ENCODE measurements at places on chromosomes 1 and 21. TPM values are rescaled to one million over a fixed set of nuclear protein-coding genes. Genes with fewer than 3 reads are reported as not detected.

Gene SPATA46
- total RNA-seq = not detected

GRCh38 chr1:183089025-183089639 is 65.9 kb downstream of the LAMC1 start:
- H3K4me1 ChIP-seq = peaks cover 54% of the 10 kb centered on the region
- H3K4me3 ChIP-seq = no peak overlapping the region
- H3K36me3 ChIP-seq = no peaks in the 10 kb centered on the region
- peak; percentile 67 for DNase-seq

DNA sequence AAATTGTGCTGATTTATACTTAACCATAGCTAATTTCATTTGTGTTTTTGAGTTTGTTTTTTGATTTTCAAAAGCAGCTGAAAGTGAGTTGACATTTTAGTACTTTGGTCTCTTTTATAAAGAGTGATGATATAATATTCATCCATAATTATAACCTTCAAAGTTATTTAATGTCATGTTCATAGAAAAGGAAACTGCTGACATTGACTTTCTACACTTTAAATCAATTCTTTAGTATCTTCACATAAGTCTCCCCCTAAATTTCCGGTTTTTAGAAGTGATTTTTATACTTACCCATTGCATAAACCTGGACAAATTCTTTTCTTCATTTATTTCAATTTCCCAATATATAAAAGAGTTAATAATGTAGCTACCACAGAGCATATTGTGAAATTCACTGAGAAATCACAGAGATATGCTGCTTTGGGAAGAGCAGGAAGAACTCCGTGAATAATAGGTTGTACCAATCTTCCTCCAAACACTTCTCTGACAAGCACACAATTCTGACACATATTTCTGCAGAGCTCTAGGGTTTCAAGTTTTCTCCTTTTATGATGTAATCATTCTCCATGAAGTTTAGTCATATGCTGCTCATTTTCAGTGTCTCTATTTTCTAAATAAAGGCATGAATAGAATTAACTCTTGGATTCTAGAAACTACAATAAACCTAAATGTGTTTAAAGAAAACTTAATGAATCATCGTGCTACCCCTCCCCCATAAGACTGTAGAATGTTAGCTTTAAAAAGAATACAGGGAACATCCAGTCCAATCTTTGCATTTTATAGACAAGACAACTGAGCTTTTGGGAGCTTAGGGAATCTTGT is 25.6 kb upstream of the CDC42BPA start:
- no peaks in the 10 kb centered on the region for H3K4me1 ChIP-seq
- DNase-seq = no peak
- H3K36me3 ChIP-seq = no peaks in the 10 kb centered on the region
- no peak overlapping the region for H3K27ac ChIP-seq

DNA sequence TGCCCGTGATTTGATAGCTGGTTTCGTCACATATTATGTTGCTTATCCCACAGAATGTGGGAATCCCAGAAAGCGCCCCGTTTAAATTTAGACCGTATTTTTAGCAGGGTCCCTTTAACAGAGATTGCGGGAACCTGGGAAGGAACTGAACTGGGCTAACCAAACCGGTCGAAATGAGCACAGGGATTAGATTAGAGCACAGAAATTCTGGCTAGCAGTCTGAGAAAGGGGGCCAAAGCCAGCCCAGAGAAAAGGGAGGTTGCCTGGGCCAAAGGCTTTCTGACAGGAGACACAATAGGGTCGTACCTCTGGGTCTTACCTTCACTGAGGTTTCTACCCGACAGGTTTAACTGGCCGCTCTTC is 327 bp downstream of the LRRC40 start:
- H3K27me3 ChIP-seq = no peaks in the 10 kb centered on the region
- DNase-seq = no peak
- H3K4me1 ChIP-seq = peaks cover 7% of the 10 kb centered on the region
- peak overlapping the region; percentile 76 for H3K4me3 ChIP-seq
- peak overlapping the region; percentile 92 for H3K27ac ChIP-seq
- peaks cover 5% of the 10 kb centered on the region for H3K36me3 ChIP-seq

GRCh38 chr21:31347435-31348032 is 3.5 kb upstream of the TIAM1 start:
- no peak overlapping the region for H3K27ac ChIP-seq
- H3K4me1 ChIP-seq = no peaks in the 10 kb centered on the region
- DNase-seq = no peak
- H3K27me3 ChIP-seq = no peaks in the 10 kb centered on the region
- no peak overlapping the region for H3K4me3 ChIP-seq

GRCh38 chr1:52060822-52061221 is 4.7 kb downstream of the BTF3L4 start:
- peaks cover 35% of the 10 kb centered on the region for H3K36me3 ChIP-seq
- no peak overlapping the region for H3K4me3 ChIP-seq
- H3K4me1 ChIP-seq = peaks cover 17% of the 10 kb centered on the region
- H3K27me3 ChIP-seq = no peaks in the 10 kb centered on the region
- no peak for DNase-seq

GRCh38 chr1:38197312-38198061 is 150.9 kb upstream of the POU3F1 start:
- H3K4me1 ChIP-seq = no peaks in the 10 kb centered on the region
- no peak overlapping the region for H3K27ac ChIP-seq
- peak; percentile 61 for DNase-seq
- no peaks in the 10 kb centered on the region for H3K36me3 ChIP-seq

GRCh38 chr21:39169906-39170305 is 13.3 kb downstream of the PSMG1 start:
- H3K36me3 ChIP-seq = peaks cover 16% of the 10 kb centered on the region
- no peak overlapping the region for H3K27ac ChIP-seq
- H3K4me3 ChIP-seq = no peak overlapping the region
- no peaks in the 10 kb centered on the region for H3K4me1 ChIP-seq
- no peaks in the 10 kb centered on the region for H3K27me3 ChIP-seq
- DNase-seq = no peak

DNA sequence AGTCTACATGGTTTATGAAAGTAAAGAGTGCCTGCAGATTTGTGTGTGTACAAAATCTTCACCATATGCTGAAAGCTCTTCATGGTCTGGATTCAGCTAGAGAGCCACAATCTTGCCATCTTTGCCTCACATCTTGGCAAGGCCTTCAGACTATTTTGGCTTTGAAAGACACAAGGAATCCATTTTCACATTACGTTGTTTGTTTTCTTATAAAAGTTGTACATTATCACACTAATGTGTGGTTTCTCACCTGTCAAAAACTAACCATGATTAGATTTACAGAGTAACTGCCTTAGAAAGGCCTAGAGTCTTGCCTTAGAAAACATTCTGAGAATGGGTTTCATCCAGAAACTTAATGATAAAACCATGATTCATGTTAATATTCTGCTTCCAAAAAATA is 494.6 kb downstream of the NEGR1 start:
- no peak overlapping the region for H3K4me3 ChIP-seq
- no peaks in the 10 kb centered on the region for H3K4me1 ChIP-seq
- no peak overlapping the region for H3K27ac ChIP-seq
- no peaks in the 10 kb centered on the region for H3K36me3 ChIP-seq
- DNase-seq = no peak

DNA sequence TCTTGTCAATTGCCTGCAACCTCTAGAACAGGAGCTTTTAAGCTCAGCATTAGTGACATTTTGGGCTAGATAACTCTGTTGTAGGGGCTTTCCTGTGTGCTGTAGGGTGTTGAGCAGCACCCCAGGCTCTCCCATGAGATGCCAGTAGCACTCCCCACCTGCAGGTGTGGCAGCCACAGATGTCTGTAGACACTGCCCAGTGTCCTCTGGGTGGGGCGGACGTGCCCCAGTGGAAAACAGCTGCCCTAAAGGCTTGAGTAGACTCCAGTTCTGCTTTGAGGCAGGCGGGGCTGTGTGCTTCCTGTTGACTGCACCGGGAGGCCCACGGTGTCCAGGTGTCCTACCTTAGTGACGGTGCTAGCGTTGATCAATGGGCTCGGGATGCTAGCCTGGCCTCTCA is 16.9 kb upstream of the PWP2 start:
- H3K4me1 ChIP-seq = peaks cover 21% of the 10 kb centered on the region
- no peak overlapping the region for H3K27ac ChIP-seq
- H3K4me3 ChIP-seq = no peak overlapping the region
- DNase-seq = no peak

DNA sequence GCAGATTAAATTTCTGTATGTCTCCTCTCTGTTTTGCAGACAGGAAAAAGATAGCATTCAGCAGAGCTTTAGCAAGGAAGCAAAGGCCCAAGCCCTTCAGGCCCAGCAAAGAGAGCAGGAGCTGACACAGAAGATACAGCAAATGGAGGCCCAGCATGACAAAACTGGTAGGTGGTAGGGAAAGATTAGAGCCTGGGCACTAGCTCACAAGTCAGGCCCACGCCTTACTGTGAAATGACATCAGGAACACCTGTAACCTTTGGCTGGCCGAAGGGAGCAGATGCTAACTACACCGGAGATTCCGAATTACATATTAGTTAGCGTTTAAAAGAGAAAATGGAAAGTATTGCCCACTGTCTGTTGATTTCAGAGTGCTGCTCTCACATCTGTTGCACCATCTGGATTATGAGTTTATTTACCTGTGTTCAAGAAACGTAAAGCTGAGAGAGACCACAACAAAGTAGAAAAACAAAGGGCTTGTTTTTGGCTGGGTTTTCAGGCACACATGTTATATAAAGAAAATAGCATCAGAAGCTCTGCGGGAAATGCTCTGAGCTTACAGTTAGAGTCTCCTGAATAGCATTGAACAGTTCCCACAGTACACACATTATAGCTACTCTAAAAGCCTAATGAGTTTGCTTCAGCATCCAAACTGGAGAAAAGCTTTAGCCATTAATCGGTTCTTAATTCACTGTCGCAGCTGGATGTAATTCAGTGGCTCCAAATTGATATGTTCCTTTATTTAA is 160.0 kb downstream of the SDCCAG8 start:
- DNase-seq = no peak
- no peak overlapping the region for H3K4me3 ChIP-seq
- no peaks in the 10 kb centered on the region for H3K4me1 ChIP-seq

- DNase-seq = no peak
- H3K27me3 ChIP-seq = no peaks in the 10 kb centered on the region
- H3K27ac ChIP-seq = no peak overlapping the region
- peaks cover 8% of the 10 kb centered on the region for H3K36me3 ChIP-seq
- no peak overlapping the region for H3K4me3 ChIP-seq
Observed at GRCh38 chr21:36964398-36964797, 2.1 kb downstream of the HLCS start.

DNA sequence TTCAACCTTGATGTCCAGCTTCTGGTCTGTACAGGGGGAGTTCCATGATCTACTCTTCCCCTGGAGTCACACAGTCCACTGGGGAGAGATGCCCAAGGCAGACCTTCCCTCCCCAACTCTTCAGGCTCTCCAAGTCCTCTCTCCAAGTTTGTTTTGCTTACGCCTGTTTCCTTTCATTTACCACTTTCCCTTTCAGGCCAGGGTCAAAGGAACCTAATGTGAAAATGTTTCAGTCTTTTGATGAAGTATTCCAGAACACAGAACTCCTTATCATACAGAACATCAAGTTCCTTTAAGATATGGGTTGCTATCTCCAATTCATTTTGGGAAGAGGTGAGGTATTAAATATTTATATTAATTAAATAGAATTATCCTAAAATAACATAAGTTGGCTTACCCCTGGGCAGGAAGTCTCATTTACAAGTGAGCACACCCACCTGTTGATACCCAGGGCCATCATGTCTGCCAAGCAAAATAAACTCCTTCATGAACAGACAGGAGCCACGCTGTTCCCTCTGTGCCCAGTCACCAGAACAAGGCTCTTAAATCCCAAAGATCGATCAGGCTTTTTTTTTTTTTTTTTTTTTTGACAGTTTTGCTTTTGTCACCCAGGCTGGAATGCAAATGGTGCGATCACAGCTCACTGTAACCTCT is 82.2 kb upstream of the LYST start:
- no peak for DNase-seq
- H3K36me3 ChIP-seq = no peaks in the 10 kb centered on the region
- H3K4me1 ChIP-seq = peaks cover 10% of the 10 kb centered on the region
- no peak overlapping the region for H3K27ac ChIP-seq
- no peaks in the 10 kb centered on the region for H3K27me3 ChIP-seq
- no peak overlapping the region for H3K4me3 ChIP-seq

DNA sequence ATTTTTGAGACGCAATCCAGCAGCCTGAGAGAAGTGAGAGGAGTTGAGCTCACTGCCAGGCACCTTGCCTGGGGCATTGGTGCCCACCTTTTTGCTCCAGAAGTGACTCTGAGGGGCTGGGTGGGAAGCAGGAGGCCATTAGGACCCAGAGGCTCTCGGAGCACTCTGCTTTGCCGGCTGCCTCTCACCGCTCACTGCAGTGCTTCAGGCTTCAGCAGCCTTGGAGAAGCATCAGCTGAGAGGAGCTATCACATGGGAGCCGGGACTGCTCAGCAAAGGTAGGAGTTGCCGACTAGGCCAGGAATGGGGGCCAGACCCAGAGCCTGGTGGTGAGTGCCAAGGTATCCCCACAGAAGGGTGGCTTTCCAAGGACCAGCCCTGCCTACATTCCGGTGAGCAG is at the start of gene GPR61:
TSS of gene GPR61 (plus strand) at position 197 of the 400 bp plus-strand sequence. CDS start 3,151 bp downstream, outside the sequence.
- DNase-seq = no peak
- no peak within 1 kb of the TSS for H3K4me3 ChIP-seq
- H3K4me1 ChIP-seq = no peaks in the 10 kb centered on the region
- H3K27me3 ChIP-seq = peaks cover 3% of the 10 kb centered on the region
- H3K27ac ChIP-seq = no peak within 1 kb of the TSS

DNA sequence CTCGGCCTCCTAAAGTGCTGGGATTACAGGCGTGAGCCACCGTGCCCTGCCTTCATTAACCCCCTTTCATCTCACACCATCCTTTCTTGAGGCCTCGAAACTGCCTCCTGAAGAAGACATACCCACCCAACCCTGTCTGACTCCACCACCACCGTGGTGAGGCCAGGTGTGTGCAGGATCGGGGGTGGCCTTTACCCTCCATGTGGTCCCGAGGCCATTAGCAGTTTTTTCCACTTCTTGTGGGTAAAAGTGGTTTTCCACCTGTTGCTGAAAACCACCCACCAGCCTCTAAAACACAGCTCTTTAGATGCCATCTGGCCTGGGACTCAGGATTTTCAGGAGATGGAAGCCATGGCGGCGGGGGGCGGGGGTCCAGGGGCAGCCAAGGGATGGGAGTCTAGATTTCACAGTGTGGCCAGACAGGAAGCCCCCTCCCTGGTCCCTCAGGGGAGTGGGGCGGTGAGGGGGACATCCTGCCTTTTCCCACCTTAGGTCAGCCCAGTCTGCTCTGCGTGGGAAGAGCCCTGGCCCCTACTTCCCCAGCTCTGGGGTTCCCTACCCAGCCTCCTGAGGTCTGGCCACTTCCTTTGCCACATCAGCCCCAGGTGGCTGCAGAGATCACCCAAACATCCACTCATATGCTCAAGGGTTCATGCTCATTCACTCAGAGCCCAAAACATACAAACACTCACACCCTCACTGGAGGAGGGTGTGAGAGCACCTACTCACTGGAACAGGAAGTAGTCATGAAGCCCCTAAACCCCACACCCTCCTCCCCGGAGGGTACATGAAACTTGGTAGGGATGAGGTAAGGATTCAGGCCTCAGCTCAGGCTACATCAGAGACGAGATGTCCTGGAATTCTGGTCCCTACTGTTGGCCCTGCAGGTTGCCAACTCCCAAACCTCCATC is 2.3 kb downstream of the FGR start:
- no peaks in the 10 kb centered on the region for H3K36me3 ChIP-seq
- H3K27ac ChIP-seq = peak overlapping the region; percentile 96
- DNase-seq = no peak
- H3K4me3 ChIP-seq = no peak overlapping the region

Measured in lung (tissue), 17 donors.